ENCODE measurements at places on chromosomes 2 and 18.

DNA sequence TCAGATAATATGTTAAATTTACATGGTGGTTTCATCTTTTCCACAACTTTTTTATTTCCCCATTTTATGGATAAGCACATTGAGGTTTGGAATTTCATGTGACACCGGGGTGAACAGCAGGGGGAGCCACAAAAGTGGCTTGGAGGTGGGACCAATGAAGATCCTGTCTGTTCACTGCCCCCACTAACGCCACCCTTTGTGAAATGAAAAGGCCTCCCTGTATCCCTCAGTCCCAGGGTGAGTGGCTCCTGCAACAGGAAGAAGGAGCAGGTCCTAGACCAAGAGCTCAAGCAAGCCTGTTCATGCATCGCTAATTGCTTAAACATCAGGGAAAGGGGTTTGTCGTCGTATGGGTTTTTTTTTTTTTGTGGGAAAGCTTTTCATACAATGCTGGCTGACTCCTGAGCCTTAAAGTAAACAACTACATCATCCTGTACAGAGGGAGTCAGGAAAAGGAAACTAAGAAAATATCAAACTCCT, 267.8 kb upstream of the EPAS1 start:
- no peak for DNase-seq

GRCh38 chr2:194700726-194701125, 956.3 kb upstream of the SLC39A10 start:
- no peak for DNase-seq

- peak; percentile 17 for DNase-seq
These were observed 107.9 kb upstream of the PARD3B start for GRCh38 chr2:204437408-204437807.

GRCh38 chr2:112183327-112184025, 45.3 kb downstream of the FBLN7 start:
- no peak for DNase-seq

DNA sequence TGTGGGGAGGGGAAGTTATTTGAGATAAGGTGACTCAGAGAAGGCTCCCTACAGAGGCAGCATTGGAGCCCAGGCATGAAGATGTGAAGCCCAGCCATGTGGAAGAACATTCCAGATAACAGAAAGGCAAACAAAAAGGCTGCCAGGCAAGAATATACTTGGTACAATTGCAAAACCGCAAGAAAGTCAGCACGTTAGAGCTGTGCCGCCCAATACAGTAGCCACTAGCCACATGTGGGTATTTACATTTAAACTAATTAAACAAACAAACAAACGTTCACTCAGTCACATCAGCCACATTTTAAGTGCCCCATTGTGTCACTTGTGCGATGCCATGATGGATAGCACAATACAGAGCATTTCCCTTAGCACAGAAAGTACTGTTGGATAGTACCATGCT, 179.6 kb downstream of the SATB2 start:
- DNase-seq: no peak
